ENCODE measurements at places on chromosomes 6 and 20. TPM values are rescaled to one million over a fixed set of nuclear protein-coding genes. Genes with fewer than 3 reads are reported as not detected.

DNA sequence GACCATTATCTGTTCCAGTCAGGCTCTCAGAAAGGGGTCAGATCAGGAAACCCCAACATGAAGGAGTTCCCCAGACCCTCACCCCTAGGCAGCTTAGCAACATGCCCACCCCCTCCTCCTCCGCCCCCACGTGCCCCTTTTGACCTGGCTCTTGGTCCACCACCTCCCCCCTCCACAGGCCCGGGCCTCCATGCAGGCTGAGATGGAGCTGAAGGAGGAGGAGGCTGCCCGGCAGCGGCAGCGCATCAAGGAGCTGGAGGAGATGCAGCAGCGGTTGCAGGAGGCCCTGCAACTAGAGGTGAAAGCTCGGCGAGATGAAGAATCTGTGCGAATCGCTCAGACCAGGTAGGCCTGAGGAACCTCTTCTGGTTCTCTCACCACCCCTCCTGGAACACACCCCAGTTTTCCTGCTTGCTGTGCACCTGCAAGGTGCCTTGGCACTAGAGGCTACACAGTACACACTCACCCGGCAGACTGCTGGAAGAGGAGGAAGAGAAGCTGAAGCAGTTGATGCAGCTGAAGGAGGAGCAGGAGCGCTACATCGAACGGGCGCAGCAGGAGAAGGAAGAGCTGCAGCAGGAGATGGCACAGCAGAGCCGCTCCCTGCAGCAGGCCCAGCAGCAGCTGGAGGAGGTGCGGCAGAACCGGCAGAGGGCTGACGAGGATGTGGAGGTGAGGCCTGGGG is 21.9 kb downstream of the DEF6 start:
- no peak for DNase-seq

DNA sequence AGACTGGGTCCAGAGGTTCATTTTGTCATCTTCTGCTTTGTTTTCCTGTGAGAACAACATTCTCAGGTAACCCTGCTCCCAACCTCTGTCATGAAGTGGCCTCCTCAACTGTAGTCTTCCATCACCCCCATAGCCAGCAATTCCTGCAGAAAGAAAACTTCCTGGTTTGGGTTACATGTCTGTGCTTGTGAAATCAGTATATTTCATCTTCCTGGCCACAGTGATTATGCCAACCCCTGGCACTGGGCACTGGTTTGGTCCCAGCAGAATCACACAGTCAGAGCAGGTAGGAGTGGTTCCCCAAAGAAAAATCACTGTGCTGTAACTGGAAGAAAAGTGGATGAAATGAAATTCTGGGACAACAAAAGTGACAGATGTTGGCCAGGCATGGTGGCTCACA is 52.5 kb downstream of the CRYBG1 start:
- DNase-seq, result no peak

PLN gene
- 145 TPM for total RNA-seq

DNA sequence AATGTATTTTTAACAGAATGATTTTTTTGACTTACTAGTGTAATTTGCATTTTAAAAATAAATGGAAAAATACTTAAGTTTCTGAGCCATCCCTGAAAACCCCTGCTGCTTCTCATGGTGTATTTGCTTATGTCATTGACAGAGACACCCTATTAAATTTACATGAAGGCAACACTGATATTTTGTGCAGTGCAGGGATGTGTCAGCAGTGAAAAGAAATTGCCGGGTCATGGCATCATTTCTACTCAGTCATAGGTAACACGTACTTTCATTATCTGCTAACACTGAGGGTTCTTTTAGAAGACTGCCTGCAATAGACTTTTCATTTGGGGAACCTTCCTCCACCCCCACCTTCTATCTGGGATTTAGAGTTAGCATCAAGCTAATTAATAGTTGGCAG is 136.7 kb upstream of the RNF217 start:
- DNase-seq, result no peak

CARMIL1 gene
- 44.8 TPM for total RNA-seq

- no peak for DNase-seq
Measured at GRCh38 chr6:131003488-131004386, 59.3 kb downstream of the EPB41L2 start.

TLDC2 gene
- total RNA-seq, result 11.6 TPM

DNA sequence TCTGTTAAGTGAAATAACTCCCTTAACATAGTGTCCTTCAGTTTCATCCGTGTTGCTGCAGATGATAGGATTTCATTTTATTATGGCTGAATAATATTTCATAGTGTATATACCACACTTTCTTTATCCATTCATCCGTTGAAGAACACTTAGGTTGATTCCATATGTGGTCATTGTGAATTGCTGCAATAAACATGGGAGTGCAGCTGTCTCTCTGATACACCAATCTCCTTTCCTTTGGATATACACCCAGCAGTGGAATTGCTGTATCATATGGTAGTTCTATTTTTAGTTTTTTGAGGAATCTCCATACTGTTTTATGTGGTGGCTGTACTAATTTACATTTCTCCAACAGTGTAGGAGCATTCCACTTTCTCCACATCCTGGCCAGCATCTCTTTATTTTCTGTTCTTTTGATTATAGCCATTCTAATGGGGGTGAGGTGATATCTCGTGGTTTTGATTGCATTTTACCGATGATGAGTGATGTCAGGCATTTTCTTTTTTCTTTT is 193.2 kb downstream of the SLC16A10 start:
- DNase-seq, result no peak

GRCh38 chr6:114240796-114241195 is 102.0 kb downstream of the HS3ST5 start:
- DNase-seq, result no peak

- DNase-seq, result peak; percentile 11
Measured at GRCh38 chr20:48339986-48340882, 487.6 kb downstream of the PREX1 start.

DNA sequence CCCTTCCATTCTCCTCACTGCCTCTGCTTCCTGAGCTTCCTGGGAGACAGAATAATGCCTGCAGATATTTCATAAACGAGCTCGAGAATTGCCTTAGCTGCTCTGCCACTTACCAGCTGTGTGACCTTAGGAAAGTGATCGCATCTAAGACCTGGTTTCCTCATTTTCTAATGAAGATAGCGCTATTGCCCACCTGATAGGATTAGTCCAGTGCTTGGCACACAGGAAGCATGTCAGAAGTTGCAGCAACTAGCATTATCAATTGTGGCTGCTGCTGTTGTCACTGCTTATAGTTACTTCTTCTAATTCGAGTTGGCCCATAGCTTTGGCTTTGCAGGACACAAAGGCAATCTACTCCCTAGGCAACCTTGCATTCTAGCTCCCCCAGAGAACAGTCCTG is 305.5 kb upstream of the SGK1 start:
- no peak for DNase-seq

DNA sequence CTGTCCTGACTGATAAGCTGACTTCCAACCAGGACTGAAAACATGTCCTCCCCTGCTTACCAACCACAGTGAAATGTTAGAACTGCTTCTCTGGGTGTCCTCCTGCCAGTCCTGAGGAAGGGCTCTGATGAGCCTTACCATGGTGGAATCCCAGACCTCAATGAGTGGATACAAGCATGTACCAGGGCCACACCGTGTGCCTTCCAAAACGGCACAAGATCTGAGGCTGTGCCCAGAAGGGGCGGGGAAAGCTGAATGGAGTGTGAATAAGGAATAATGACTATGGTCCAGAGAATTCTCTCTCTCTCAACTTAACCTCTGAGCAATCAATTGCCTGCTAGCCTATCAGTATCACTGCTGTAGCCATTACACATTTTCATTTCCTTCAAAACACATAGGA is 51.7 kb downstream of the PDE10A start:
- no peak for DNase-seq

GRCh38 chr6:158852312-158853071 is 33.3 kb upstream of the EZR start:
- DNase-seq, result no peak

CALHM5 gene
- total RNA-seq, result 0.72 TPM

GRCh38 chr6:145153495-145153894 is 581.8 kb downstream of the EPM2A start:
- DNase-seq, result no peak

- DNase-seq, result peak; percentile 72
Measured at GRCh38 chr20:52379723-52380336, 188.3 kb upstream of the ZFP64 start.

DNA sequence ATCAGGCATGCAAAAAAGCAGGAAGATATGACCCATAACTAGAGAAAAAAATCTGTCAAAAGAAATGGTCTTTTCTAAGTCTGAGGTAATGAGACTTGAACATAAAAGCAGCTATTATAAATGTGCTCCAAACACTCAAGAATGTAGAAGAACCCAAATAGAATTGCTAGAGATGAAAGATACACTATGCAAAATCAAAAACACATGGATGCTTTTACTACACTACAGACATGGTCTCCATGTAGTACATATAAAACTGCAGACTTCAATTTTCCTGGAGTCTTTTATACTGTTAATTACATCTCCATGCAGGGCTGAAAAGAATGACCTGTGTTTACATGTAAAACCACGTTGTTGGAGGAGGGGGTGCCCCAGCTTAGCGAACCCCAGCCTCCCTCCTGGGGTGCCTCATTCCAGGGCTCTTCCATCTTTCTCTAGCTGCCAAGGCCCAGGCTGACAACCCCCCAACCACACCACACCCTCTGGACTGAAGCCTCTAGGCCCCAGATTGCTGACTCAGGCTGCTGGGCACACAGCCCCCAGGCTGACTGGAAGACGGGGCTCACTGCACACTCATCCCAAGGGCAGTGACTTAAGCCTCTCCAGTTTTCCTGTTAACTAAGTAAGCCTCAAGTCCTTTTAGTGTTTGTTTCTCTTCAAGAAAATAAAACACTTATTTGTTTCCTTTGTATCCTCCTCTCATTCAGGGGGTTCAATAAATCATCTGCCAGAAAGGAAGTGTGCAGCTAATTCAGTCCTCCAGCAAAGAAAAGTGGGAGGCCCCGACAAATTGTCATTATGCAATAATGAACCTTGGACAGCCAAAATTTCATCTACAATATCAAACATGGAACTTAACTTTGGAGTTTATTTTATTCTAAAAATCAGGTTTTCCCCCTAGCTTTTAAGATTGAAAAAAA is 26.0 kb upstream of the PLAGL1 start:
- no peak for DNase-seq

DNA sequence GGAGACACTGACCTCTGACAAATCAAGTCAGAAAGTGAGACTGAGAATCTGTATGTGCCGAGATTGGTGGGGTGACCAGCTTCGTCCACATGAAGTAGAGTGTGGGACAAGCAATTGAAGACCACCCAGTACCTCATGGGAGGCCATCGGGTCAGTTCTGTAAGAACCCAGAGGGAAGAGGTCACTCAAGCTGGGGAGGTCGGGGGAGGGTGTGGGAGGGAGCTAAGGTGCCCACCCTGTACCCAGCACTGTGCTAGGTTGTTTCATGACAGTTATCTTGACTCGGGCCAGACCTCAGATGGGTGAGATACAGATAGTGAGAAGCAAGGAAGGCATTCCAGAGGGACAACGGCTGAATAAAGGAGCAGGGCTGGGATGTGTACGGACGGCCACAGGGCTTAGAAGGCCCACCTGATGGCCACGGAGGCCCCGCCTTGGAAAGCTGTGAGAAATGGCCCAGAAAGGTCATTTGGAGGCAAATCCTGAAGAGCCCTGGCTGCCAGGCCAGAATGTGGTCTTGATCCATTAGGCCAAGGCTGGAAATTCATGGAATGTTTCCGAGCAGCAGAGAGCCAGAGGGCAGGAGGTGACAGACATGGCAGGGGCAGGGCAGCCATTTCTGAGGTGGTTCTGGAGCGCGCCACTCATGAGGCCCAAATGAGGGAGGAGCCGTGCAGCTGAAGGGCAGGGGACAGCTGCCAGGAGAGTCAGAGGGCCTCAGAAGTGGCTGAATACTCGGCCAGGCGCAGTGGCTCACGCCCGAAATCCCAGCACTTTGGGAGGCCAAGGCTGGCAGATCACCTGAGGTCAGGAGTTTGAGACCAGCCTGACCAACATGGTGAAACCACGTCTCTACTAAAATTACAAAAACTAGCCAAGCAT is 7.7 kb downstream of the MMP24OS start:
- DNase-seq, result no peak

DNA sequence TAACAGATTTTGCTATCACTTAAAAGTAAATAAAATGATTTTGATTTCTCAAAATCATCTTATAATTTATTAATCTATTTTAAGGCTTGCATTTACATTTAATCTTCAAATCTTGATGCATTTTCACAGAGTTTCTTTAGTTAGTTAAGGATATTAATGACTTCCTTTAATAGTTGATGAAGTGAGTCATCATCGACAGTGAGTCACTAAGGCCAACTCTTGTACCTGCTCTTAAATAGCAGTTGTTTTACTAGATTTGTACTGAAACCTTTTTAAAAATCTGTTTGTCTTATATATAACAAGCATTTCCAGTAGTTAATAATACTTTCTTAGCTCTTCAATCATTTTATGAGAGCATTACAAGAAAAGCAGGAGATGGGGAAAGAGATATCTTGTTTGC is 191.7 kb downstream of the ESR1 start:
- DNase-seq, result no peak

DNA sequence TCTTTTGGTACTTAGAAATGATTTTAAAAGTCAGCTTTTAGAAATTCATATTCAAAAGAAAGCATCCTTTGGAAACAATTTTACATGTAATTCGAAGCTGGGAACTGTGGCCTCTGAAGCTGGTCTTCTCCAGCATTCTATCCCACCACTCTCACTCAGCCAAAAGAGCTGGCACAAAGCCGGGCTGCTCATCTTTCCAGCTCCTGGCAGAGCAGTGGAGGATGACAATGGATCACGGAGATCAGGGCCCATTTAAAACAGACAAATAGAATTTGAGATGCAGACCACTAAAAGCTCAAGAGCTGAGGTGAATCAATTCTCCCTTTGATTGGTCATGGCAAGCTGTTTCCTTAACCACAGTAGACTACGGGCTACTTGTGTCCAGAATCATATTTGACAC is 60.6 kb downstream of the OTOR start:
- DNase-seq, result no peak

GRCh38 chr6:2819978-2820377 is 21.7 kb downstream of the SERPINB1 start:
- DNase-seq, result no peak

DNA sequence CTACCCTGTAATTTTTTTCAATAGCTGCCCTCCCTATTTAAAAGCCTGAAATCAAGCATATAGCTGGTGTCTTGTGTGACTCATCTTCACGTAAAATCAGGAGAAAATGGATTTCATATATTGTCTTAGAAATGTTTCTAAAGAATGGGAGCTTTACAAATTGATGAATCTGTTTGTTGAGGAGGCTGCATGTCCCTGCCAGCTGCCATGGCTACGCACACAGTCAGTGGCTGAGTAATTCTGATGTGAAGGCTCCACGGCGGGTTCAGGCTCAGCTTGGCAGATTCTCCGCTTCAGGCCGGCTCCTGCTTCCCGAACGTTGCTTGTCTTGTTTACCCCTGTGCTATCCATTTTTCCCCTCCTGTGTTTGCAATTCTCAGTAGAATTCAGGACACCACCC is 82.8 kb downstream of the CCDC170 start:
- no peak for DNase-seq

CYP21A2 gene
- total RNA-seq, result 0.94 TPM

ADA gene
- 2.2 TPM for total RNA-seq

- DNase-seq, result no peak
Measured at GRCh38 chr20:47508278-47508677, 6.6 kb downstream of the NCOA3 start.

- no peak for DNase-seq
Measured at GRCh38 chr20:47545499-47545898, 43.8 kb downstream of the NCOA3 start.

MATN4 gene
- 0.22 TPM for total RNA-seq

- no peak for DNase-seq
Measured at GRCh38 chr6:76752841-76753240, 680.4 kb upstream of the IMPG1 start.

GRCh38 chr20:56995635-56996075 is 270.8 kb downstream of the BMP7 start:
- DNase-seq, result peak; percentile 21

GRCh38 chr20:57777911-57778310 is 68.1 kb upstream of the PMEPA1 start:
- DNase-seq, result no peak
